Stimulated activated CD8-positive, alpha-beta memory T cell treated with anti-CD3 and anti-CD28 coated beads, Interleukin-12 subunit alpha, Interleukin-12 subunit beta, amount 100 ng/mL, for 4 hours (primary cell): ENCODE measurements at places on chromosomes 12 and 14.

GRCh38 chr14:35766036-35766699 lies 42.9 kb downstream of the RALGAPA1 start:
- DNase-seq, result no peak

DNA sequence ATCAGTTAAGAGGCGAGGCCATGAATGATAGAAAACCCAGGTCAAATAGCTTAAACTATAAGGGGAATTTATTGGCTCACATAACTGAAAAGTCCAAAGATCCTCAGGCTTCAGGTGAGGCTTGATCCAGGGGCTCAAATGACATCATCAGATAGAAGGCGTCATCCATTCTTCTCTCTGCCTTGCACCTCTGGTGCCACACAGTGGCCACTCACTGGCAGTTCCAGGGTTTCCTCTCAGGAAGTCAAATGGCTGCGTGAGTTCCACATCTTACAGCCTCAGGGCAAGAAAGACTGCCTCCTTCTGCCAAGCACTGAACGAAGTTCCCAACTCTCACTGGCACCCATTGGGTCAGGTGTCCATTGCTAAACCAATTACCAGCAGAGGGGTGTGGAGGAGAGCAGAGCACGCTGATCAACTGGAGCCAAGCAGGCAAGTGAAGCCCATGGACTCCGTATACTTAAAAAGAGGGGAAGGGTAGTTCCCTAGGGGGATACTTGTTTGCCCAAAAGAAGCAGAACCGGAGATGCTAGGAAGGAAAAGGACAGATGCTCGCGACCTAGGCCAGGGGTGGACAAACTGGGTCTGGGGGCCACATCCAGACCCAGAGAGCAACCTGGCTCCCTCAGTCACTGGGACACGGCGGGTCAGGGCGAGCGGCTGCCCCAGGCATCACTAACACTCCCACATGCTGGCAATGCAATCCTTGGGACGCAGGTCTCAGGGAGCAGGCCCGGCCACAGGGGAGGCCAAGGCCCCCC lies 69.3 kb downstream of the SERPINA3 start:
- DNase-seq, result no peak

GRCh38 chr12:120181991-120182631 lies 12.4 kb downstream of the GCN1 start:
- no peak for DNase-seq

DNA sequence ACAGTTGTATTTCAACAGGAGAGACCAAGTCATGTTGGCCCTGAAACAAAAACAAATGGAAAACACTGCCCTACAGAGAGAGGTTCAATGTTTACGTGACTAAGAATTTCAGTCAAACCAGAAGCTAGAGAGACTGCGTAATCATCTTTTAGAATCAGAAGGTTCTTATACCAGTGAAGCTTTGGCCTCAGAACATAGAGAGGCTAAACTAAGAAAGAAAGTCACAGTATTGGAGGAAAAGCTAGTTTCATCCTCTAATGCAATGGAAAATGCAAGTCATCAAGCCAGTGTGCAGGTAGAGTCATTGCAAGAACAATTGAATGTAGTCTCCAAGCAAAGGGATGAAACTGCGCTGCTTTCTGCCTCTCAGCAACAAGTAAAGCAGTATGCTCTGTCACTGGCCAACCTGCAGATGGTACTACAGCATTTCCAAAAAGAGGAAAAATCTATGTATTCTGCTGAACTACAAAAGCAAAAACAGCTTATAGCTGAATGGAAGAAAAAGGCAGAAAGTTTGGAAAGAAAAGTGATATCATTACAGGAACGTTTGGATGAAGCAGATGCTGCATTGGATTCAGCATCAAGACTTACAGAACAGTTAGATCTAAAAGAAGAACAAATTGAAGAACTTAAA lies 32.5 kb upstream of the NUAK1 start:
- DNase-seq, result no peak

DNA sequence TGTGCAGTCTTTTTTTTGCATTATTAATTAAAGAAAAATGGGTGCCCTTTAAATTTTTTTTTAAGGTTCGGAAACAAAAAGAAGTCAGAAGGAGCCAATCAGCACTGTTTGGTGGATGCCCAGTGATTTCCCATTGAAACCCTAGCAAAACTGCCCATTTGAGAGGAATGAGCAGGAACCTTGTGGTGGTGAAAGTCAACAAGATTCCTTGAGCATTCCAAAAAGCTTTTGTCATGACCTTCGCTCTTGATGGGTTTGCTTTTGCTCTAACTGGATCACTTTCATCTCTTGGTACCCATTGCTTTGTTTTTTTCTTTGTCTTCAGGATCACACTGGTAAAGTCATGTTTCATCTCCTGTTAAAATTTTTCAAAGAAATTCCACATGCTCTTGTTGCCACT lies 54.1 kb downstream of the ADIPOR2 start:
- no peak for DNase-seq

DNA sequence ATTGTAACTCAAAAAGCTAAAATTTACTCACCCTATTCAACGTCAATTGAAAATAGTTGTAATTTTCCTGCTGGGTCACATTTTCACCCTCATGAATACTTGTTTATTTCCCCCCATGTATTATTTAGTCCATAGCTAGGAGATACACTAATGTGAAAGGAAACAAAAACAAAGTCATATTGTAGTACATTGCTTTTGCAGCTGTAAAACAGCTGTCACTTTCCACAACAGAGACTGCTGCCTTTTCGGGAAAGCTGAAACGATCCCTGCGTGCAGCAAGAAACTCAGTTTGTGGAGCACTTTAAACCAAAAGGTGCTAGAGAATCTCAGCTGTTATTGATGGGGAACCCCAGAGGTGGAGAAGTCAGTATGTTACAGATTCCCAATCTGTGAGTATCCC lies 4.3 kb downstream of the RACGAP1 start:
- DNase-seq, result no peak

DNA sequence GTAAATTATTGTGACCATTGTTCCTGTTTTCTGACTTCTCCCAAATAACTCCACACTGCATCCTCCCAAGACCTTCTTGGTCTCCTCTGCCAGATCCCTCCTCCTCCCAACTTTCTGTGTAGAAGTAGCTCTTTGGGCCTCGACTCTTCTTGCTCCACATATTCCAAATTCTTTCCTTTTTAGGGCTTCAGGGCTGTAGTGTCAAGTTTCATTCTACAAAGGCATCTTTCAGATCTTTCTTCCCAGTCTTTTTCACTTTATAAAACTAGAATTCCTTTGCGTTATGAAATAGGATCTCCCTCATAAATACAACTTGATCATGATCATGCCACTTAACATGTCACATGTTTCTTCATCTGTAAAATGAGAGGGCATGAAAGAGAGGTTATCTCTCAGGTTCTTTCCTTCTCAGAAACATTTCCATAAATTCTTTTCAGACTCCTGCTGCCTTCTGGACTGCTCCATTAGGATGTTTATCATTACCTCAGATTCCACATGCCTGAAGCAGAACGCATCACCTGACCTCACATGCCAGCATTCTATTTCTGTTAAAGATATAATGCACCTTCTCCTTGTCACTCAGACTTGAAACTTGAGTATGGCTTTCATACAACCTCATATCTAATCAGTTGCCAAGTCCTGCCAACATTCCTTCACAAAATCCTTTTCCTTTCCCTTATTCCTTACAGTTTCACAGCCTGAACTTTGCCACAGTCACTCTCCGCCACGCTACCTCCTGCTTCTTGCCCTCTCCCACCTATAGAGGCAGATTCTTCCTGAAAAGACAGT lies 8.5 kb downstream of the SLC38A1 start:
- DNase-seq, result no peak

DNA sequence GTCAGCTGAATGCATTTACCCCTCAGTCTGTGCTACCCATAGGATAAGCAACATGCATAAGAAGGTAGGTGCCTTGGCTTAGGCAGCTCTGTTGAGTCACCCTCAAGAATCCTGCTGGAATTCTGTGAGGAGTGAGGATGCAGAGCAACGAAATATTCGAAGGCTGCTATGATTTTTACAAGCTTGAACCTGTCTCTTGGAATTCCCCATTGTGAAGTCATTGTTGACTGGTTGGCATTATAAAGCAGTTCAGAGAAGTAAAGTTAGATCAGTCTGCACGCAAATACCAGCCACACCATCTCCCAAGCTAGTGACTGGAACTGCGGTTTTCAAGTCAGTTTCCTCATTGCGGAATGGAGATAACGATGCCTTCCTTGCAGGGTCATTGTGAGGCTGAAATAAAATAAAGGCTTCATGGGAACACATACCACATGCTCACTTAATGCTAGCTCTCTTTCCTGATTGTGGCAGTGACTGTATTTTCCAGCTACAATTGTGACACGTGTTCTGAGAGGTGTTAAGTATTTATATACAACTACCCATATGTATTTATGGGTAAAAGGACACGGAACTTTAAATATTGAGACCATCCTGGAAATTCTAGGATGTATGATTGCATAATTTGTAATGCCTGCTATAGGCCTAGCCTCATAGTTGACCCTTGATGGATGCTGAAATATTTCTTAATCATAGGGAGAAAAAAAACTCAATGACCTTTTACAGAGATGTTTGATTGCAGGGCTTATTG lies 96.7 kb downstream of the ETV6 start:
- no peak for DNase-seq

- DNase-seq, result no peak
Measured at GRCh38 chr14:57087841-57088240, 180.9 kb downstream of the EXOC5 start.

- DNase-seq, result no peak
Measured at GRCh38 chr12:64006211-64006825, 161.8 kb downstream of the SRGAP1 start.

DNA sequence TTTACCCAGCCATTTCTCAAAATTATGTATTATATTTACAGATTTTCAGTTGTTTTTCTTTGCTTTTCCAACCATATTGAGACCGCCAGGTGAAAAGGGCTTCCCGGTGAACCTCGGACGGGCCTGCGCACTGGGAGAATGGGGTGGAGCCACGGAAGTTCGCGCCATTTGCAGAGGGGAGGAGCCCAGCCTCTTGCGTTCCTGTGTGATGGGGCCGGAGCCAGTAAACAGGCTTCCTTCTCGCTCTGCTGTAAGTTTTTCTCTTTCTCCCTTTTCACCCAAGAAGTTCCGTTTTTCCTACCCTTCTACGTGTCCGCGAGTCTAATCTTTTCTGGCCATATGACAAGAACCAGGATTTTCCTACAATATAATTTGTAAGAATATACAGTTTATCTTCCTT lies 1108.8 kb upstream of the SEL1L start:
- no peak for DNase-seq

DNA sequence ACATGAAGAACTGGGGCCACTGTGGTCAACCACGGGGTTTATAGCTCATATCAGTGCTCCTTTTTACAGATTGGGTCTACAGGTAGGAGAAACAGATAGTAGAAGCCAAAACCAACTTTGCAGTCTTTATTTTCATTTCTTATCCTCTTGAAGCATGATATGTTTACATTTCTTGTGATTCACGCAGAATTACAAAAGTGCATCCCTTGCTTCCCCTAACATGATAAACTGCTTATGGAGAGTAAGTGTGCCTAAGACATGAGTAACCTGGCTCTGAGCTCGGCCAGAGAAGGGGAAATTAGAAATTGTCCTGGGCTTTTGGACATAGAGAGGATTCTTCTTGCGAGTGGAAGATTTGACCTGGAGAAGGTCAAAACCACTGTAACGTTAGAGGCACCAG lies 18.4 kb downstream of the PWP1 start:
- no peak for DNase-seq

- peak; percentile 3 for DNase-seq
Measured at GRCh38 chr12:108768591-108769500, 37.5 kb upstream of the CORO1C start.

DNA sequence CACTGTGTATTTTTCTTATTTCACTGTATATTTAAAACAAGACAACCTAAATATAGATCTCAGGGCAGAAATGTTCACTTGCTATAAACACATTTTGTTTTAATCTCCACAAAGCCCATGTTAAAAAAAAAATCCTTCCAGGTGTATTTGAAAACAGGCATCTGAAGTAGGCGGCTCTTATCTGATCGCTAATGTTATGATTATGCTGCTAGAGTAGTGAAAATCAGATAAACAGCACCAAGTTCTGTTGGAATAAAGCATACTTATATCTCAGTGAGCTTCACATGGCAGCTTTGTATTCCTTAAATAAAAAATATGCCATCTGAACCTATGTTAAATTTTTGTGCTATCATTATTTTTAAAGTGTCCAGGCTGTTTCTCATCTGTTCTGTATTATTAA lies 47.6 kb upstream of the PZP start:
- DNase-seq, result no peak

DNA sequence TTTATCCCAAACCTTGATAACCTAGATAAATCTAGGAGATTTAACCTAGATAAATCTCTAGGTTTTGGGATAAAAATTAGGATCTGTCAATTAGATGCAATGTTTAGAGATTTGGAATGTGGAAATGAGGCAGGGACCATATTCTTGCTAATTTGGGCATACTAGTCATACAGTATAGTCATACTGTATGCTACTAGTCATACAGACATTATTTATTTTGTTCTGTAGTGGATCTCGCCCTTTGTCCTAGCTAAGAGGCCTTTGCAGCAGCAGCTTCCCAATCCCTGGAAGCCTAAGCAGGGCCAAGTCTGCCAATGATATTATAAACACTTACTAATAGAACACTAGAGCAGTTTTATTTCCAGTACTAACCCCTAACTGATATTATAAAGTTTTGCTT lies 136.4 kb downstream of the CEP128 start:
- no peak for DNase-seq

GRCh38 chr14:103625356-103626095 lies 3.5 kb upstream of the KLC1 start:
- no peak for DNase-seq

DNA sequence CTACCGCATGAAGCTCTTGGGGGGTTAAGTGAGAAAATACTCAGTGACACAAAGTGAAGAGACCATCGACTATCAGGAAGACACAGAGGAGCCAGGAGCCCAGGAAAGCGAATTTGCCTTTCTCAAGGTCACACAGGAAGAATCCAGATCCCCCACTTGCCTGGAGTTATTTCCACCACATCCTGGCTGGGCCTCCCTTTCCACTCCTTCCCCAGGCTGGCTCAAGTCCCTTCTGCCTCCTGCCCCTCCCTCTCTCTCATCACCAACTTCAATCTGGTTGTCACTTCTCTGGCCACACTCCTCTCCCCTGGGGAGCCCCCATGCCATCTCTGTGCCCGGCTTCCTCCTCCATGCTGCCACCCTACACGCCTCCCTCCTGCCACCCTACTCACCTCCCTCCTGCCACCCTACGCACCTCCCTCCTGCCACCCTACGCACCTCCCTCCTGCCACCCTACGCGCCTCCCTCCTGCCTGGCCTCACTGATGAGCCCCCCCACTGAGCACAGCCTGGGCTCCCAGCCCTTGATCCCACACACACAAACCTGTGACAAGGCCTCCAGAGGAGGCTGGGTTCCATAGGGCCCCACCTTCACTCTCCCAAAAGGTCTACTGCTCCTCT lies 6.3 kb downstream of the SCNN1A start:
- DNase-seq, result no peak

- no peak for DNase-seq
Measured at GRCh38 chr12:80400571-80400991, 43.5 kb upstream of the PTPRQ start.

GRCh38 chr12:58592475-58593207 lies 327.7 kb downstream of the LRIG3 start:
- no peak for DNase-seq

DNA sequence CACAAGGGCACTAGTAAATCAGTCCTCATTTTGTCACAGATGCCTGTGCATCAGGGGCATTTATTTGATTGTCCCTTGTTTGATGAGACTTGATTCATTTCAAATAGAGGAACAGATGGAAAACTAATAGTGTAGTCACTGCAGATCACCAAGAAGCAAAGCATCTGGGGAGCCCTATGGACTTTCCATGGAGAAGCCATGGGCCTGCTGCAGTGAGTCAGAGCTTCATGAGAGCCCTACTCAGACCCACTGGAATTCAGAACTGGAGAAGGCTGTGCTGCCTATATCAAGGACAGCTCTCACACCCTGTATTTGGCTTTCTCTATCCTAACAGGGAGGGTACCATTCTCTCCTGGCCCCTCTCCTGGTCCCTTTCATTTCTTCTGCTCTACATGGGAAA lies 126.2 kb downstream of the GRIP1 start:
- DNase-seq, result no peak
